Left lobe of liver (tissue), 2 donors: ENCODE measurements at places on chromosomes 6 and 20.

DNA sequence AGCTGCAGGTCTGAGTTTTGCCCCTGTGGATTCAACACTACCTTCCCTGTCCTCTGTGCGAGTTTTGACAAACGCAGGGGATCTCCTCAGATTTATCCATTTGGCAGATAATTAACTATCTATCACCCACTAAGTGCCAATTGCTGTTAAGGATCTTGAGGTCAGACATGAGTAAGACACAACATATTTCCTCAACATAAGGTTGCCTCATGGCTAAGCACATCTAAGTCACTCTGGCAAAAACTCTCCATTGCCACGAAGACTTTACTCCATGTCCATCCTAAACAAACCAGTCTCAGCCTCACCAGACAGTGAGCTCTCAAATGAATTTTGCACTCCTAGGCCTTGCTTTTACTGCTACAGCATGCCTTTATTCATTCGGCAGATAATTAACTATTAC, 408.4 kb downstream of the MAFB start:
- no peak for DNase-seq

DNA sequence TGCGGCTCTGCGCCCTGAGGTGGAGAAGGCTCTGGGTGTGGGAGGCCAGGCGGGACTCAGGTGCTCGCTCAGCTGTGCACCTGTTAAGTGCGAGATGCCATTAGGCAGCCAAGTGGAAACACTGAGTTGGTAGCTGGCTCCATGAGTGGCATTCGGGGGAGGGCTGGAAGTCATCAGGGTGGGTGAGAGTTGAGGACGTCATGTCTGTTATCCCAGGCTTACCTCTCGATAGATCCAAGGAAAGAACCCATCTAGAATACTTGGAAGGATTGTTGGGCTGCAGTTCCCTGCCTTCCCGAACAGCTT, 41.3 kb downstream of the TAF8 start:
- no peak for DNase-seq

DNA sequence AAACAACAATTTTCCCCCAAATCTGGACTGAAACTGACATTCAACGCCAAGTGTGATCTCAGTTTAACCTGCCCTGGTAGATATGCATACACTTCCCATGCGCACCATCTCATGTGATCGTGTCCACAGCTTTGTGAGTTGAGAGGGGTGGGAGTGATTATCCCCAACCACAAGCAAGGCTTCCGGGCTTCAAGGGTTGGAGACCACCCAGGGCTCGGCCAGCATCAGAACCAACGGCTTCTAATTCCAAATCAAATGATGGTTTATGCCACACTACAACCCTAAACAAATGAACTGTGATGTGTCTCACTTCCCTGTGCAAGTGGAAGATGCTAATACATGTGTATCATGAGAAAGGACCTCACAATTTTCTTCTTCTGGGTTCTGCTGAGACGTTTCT, 515 bp upstream of the TGM3 start:
- DNase-seq, result no peak

- DNase-seq, result no peak
Measured at GRCh38 chr20:50514750-50515149, 4.6 kb downstream of the PTPN1 start.

DNA sequence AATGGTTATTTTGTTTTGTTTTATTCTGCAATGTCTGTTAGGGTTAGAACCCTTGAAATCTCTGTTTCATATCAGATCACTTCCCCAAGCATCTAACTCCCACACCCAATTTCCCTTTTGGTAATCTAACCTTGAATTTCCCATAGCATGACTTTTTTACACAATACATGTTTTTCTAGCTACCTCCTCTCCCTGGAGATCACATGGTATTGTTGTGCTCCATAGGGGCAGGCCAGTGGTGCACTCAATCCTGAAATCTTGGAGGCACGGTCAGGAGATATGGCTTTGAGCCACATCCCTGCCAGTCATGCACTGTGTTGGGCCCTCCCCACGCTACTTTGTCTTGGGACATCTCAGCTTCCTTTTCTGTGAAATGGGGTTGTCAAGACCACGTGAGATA, 36.7 kb upstream of the NNAT start:
- DNase-seq, result no peak

GRCh38 chr6:105078386-105078708, 101.5 kb downstream of the POPDC3 start:
- DNase-seq, result no peak

DNA sequence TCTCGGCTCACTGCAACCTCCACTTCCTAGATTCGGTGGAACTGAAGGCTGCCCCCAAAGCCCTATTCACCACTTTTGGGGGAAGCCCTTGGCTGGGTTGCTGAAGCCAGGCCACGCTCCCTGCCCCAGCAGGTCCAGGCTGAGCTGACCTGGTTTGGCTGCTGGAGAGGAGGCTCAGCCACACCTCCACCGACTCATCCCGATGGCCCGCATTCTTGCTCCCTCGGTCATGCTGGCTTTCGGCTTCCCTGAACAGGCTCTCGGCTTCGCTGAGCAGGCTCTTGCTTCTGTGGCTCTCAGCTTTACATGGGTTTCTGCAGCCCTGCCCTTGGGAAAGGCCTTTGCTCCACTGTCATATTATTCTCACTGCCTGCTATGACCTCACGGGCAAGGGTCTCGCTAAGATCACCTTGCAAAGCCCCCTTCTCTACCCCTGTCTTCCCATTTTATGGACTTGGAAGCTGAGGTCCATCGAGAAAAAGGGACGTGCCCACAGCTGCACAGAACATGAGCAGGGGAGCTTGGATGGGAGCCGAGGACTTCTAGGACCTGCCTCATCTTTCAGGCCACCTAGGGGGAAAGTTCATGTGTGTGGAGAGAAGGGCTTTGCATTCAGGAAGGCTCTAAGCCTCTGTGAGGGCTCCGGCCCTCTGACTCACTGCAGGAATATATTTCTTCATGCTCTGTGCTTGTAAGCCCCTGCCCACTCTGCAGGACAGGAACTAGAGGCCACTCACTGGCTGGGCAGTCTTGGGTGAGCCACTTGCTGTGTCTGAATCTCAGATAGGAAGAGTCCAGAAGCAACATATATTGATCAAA, 15.6 kb downstream of the ARHGAP40 start:
- DNase-seq, result no peak

- DNase-seq, result no peak
Measured at GRCh38 chr20:62337558-62338293, 29.4 kb downstream of the LAMA5 start.

DNA sequence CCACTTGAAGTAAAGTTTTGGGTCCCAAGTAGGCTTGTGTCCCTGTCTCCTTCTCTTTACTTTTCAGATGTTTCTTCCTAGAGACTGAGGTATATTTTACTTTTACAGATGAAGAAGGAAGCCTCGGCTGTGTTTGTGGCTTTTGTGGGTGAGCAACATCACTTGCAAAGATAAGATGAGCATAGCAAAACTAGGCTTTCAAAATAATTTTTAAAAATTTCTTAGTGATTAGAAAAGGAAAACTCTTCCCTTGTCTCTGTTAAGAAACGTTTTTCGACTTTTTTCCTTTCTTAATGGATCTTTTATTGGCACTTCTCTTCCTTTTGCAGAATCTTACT, 7.6 kb downstream of the PTPN1 start:
- DNase-seq, result no peak

DNA sequence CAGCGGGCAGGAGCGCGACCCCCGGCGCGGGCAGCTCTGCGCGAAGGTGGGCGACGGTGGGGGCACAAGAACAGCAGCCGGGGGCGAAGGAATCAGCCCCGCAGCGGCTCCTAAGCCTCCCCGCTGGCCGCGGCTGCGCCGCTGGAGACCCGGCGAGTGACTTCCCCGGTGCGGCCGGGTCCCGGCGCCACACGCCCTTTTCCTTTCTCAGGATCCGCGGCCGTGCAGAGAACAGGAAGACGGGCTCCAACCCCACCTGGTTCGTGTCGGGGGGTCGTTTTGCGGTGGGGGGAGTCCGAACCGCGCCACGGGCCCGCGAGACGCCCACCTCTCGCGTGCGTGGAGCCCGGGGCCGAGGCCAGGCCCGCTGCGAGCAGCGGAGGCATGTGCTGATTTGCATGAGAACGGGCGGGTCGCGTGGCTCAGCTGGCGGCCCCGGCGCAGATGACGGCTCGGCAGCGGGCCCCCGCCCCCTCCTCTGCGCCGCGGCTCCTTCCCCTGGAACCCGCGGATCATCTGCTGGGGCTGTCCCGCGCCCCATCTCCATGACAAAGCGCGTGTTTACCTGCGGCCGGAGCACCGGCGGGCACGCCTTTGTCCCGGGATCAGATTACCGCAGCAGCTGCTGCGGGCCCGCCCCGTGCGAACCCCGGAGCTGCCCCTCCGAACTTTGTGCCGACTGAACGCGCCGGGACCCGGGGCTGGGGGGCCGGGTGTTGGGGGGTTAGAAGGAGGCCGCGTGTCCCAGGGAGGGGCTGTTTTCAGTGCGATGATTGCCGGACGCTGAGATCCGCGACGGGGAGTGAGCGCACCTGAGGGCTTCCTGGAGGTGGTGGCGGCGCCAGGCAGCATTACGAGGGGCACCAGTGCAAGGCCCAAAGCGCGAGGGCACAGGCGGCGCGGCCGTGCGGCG, 4.9 kb upstream of the DLL1 start:
- no peak for DNase-seq
